NCI-H1436 treated with DMSO at 0.1 percent for 48 hours (cell line): ENCODE measurements at places on chromosomes 7 and 10.

GRCh38 chr10:109379186-109379585 is 544.1 kb downstream of the XPNPEP1 start:
- DNase-seq: no peak

DNA sequence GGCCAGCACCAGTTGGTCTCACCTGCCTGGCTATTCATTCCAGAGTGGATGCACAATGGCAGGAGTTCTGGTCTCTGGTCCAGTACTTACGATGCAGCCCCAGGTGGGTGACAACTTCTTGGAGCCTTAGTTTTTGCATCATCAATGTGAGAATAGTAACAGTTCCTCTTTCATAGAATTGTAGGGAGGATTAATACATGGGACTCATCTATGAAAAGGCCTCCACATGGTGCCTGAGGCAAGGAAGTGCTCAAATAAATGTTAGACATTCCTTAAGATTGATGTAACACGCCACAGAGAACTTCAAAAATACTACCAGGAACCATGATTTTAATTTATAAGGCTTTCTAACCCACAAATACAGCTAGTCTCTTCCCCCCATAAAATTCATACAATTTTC is 120.1 kb upstream of the CHST15 start:
- no peak for DNase-seq

DNA sequence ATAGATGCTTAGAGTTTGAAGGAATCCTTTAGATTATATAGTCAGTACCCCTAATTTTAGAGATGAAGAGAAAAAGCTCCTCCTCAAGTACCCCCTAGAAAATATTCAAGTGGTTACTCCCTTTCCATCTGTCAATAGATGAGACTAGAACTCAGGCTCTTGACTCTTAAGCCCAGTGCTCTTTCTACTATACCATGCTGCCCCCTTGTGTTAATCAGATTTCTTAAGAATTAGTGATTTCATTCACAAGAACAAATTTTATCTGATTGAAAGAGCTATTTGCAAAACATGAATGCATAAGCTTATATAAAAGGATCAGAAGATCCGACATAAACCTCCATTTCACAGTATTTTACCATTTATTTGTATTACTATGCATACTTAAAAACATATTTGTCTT is 179.3 kb downstream of the TFEC start:
- DNase-seq: peak; percentile 6

DNA sequence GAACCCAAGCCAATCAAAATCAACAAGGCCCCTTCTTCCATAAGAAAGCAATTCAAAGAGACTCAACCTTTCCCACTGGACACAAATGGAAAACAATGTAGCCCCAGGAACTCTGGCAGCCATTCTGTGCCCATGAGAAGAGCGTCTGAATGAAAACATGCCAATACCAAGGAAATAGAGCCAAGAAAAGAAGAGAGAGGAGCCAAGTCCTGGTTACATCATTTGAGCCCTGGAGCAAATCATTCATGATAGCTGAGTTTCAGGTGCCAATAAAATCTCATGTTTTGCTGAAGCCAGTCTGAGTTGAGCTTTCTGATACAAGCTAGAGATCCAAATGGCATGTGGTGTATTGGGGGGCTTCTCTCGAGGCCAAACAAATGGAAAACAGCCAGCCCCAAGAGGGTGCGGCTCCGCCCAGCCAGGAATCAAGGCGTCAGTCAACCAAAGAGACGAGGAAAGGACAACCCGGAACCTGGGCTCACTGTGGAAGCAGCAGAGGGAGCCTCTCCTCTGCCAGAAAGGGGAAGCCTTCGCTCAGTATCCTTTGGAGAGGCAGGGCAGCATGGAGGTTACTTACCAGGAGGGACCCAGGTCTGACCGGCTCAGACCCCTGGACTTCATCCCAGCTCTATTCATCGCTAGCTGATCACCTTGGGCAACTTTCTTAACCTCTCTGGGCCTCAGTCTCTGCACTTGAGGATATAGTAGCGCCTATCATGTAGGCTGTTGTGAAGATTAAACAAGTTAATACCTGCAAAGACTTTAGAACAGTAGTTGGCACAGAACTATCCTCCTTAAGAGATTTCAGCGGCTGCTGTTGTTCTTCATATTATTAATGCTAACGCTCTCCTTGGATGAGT is 61.8 kb downstream of the OAT start:
- DNase-seq: no peak

GRCh38 chr10:110804376-110804775 is 67.4 kb upstream of the PDCD4 start:
- DNase-seq: no peak

- no peak for DNase-seq
Measured at GRCh38 chr7:23696916-23697441, 13.0 kb upstream of the STK31 start.

DNA sequence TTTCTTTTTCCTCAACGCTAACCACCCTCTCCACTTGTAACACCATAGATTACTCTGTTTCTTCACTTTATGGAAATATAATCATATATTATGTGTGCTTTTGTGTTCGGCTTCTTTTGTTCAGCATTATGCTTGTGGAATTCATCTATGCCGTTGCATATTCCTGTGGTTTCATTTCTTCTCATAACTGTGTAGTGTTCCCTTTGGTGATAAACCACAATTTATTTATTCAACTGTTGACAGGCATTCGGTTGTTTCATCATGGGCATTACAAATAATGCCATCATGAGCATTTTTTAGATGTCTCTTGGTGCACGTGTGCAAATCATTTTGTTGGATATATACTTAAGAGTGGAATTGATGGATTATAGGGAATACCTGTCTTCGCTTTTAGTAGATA is 12.1 kb downstream of the AVL9 start:
- DNase-seq: no peak
